ENCODE measurements at places on chromosomes 2 and 18.

DNA sequence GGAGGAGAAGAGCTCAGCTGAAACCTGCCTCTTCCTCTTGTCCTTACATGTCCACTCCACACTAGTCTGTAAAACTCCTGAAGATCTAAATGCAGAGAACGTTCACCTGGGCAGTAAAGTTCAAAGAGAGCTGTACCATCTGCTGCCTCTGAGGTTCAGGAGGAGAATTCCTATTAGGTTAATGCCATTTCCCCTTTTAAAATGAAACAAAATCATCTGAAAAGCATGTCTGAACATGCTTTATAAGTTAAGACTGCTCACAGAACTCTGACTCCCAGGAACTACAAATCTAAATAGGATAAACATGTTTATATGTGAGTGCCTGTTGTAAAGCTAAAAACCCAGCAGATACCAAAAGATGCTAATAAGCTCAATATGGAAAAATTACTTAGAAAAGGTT, 164.4 kb downstream of the AFF3 start:
- no peak for DNase-seq

- DNase-seq: peak; percentile 34
Measured at GRCh38 chr2:103959174-103960128, 894.5 kb upstream of the POU3F3 start.

- DNase-seq: no peak
Measured at GRCh38 chr2:118832071-118832790, 15.2 kb downstream of the EN1 start.

GRCh38 chr18:45175511-45175910, 439.8 kb upstream of the SLC14A2 start:
- no peak for DNase-seq

DNA sequence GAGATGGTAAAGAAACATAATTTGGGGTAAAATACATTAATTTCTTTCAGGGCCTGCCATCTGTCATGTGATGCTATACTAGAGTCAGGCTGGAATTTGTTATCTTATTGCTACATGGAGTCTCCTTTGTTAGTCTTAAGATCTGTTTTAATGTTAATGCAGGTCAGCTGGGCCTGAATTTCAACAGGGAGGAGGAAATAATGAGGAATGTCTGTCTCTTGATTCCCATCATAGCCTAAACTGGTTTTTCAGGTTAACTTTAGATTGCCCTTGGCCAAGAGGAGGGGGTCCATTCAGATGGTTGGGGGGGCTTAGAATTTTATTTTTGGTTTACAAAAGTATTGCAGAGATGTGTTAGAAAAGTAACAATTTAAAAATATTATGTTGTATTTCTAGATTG, 19.0 kb upstream of the FEZ2 start:
- DNase-seq: no peak

DNA sequence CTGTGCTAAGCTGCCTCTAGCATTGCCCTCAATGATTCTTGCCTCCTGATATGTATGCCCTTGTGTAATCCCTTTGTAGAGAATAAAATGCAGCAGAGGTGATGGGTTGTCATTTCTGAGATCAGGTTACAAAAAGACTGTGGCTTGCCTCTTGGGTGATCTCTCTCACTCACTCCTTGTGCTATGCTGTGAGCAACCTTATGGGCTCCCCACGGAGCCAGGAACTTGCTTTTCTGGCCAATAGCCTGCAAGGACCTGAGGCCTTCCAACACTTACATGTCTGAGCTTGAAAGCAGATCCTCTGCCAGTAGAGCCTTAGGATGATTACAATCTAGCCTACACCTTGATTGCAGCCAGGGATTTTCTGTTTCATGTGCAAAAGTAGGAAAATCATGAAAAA, 123.1 kb upstream of the XIRP2 start:
- no peak for DNase-seq

DNA sequence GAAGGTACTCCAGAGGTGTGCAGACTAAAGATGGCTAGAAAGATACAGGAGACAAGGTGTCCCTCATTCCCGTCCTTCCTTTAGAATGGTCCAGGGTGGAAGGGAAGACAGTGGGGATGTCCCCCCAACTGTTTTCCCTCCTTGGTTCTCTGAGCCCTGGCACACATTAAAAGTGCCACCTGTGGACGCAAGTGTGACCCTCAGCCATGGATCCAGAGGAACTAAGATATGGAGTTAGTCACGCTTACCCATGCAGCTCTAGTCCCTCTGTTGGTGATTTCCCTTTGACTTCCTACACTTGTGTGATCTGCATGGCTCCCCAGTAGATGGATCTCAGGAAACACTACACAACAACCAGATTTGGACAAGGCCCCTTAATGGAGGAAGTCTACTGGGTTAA, 113.1 kb upstream of the SRD5A2 start:
- peak; percentile 3 for DNase-seq

DNA sequence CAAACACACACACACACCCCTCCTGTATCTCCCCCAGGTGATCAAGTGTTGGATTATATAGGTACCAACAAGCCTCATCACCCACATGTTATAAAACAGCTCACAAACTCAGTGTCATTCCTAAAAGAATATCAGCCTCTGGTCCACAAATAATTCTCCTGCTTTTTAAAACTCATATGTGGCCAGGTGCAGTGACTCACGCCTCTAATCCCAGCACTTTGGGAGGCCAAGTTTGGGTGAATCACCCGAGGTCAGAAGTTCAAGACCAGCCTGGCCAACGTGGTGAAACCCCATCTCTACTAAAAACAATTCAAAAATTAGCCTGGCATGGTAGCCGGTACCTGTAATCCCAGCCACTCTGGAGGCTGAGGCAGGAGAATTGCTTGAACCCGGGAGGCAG, 87.8 kb downstream of the LRATD1 start:
- peak; percentile 8 for DNase-seq

DNA sequence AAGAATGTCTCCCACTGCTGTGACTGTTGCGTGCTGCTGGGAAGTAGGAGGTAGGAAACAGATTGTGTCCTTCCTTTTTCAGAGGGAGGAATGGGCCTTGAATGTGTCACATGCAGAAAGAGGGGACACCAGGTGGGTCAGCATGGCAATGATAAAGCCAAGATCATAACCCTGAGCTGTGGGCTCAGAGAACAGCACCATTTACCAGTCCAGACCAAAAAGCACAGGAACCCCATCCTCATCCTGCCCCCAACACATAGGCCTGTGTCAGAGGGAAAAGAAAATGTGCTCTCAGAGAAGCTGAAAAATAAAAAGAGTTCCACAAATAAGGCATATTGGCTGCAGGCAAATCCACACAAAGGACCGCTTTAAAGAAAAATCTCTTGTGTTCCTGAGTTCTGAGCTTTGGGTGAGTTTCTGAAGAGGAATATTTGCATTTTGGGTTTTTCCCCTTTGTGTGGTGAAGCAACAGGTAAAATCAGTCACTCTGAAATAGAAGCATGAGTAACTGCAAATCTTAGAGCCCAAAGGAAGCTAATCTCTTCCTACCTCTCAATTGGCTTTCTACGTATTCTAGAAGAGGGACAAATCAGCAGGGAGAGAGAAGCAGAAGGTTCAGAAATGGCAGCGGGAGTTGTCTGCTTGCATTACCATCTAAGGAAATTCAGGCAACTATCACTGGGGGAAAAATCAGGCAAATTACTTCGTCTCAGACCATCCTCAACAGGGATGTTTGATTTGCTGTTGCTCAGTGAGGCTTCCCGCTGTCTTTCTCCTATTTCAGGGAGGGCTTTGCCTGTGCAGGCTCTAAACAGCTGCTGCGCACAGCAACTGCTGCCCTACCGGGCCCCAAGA, 106.8 kb downstream of the BCL11A start:
- no peak for DNase-seq

GRCh38 chr2:222611684-222612083, 44.2 kb downstream of the FARSB start:
- no peak for DNase-seq

- DNase-seq: no peak
Measured at GRCh38 chr2:15776629-15776919, 163.8 kb upstream of the MYCN start.

- DNase-seq: no peak
Measured at GRCh38 chr2:16816522-16816921, 150.9 kb upstream of the CYRIA start.

DNA sequence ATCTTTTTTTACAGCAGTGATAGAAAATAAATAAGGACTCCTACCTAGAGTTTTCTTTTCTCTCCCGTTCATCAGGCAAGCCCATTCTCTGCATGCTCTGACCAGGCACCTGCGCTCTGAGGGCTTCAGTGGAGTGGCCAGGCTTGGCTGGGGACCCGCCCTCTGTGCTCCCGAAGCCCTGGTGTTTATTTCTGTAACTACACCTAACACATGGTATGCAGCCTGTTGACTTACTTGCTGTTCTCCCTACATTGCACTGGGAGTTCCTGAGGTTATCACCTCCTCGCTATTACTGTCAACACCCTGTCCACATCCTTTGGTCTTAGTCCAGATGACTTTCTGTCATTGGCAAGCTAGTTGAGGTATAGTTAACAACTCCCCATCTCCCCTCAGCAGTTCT, 317.7 kb downstream of the LPIN1 start:
- no peak for DNase-seq

GRCh38 chr2:105999211-105999989, 194.7 kb downstream of the UXS1 start:
- no peak for DNase-seq

DNA sequence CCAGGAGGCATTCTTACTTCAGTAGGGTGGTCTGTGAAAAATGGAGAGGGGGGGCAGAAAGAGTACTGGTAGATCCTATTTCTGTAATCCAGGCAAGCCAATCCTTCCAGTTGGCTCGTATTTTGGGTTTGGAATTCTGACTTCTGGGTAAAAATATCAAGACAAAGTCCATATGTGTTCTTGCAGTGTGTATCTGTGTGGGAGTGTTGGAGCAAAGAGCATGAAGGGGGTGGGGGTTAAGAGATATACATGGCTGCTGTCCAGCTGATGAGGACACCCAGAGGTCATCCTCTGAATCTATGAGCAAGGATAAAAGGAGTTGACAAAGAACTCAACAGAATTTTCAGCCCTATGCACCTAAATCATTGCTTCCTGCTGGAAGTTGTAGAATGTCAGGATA, 375.8 kb upstream of the PIK3C3 start:
- DNase-seq: no peak

GRCh38 chr2:71923143-71923525, 224.5 kb downstream of the CYP26B1 start:
- DNase-seq: peak; percentile 97

- DNase-seq: peak; percentile 49
Measured at GRCh38 chr2:23801396-23801795, 125.5 kb downstream of the ATAD2B start.

GRCh38 chr2:240831594-240832204, 11.7 kb upstream of the KIF1A start:
- no peak for DNase-seq

DNA sequence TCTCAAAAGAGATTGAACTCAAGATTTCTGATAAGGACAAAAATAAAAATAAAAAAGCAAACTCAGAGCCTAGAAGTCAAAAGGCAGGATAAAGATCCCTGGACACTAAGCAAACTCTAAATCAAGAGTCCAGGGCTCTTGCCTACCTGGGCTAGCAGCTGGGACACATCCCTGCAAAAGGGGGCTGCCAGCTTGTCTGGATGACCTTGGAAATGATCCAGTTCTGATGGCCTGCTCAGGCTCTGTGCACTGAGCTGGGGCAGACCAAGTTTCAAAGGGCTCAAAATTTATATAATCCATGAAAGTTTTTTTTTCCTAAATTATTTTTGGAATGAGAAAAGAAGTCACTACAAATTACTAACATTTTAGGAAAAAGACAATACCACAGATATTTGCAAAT, 557.3 kb downstream of the CNTNAP5 start:
- no peak for DNase-seq

- DNase-seq: no peak
Measured at GRCh38 chr2:181051861-181052522, 71.6 kb downstream of the UBE2E3 start.

DNA sequence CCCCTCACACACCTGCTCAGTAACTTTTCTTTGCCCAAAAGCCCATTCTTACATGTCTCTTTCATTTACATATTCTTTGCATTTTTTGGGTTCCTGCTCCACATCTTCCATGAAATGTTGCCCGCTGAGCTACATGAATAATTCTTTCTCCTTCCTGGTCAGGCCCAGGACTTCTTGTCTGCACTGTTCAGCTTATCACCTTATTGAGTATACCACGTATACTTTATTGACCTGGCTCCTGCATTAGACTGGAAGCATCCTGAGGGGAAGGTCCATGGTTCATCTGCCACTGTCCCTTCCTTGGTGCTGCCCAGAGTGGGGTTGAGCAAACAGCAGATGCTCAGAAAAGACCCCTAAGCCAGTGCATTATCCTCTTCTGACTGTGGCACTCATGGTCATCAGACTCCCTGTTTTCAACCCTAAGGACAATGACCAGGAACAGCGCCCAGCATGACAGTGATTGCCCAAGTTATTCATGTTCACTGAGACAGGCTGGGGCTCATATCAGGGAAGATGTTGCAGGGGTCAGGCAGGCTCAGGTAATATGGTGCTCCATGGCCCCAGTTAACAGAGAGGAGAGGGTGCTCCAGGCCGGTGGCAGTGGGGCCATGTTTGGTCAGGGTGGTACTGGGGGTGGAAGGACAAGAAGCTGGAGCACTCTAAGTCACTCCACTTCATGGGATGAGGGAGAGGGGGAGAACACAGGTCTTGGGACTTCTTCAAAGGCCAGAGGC, 7.7 kb downstream of the APOB start:
- DNase-seq: no peak
